ENCODE measurements at places on chromosomes 6 and 20.

- no peak for DNase-seq
Observed at GRCh38 chr6:47180633-47181032, 129.1 kb downstream of the TNFRSF21 start.

GRCh38 chr20:58229198-58229798 lies 845 bp upstream of the ANKRD60 start:
- no peak for DNase-seq

DNA sequence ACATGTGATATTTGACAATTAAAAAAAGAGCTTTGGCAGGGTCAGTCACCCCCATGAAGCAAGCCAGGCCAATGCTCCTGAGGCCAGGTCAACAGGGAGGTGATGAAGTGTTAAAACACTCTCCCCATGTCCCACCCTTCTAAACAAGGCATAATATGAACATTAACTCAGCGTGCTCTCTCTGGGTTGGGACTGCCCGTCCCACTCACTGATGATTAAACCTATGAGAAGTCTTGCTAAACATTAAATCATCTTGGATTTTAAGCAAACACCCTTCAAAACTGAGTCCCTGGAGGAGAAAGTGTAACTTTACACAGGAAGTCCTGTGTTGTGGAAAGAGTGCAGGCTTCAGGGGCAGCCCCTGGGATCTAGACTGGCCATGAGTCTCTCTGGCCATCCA lies 558.5 kb downstream of the CD83 start:
- no peak for DNase-seq

DNA sequence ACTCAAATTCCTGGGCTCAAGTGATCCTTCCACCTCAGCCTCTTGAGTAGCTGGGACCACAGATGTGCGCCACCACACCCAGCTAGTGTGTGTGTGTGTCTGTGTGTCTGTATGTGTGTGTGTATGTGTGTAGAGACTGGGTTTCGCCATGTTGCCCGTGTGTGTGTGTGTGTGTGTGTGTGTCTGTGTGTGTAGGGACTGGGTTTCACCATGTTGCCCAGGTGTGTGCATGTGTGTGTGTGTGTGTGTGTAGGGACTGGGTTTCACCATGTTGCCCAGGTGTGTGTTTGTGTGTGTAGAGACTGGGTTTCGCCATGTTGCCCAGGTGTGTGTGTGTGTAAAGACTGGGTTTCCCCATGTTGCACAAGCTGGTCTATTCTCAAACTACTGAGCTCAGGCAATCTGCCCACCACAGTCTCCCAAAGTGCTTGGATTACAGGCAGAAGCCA lies 28.3 kb downstream of the CDK5RAP1 start:
- no peak for DNase-seq

- no peak for DNase-seq
Observed at GRCh38 chr6:45696738-45697137, 318.9 kb downstream of the CLIC5 start.
